ENCODE measurements at places on chromosomes 16 and 17.

DNA sequence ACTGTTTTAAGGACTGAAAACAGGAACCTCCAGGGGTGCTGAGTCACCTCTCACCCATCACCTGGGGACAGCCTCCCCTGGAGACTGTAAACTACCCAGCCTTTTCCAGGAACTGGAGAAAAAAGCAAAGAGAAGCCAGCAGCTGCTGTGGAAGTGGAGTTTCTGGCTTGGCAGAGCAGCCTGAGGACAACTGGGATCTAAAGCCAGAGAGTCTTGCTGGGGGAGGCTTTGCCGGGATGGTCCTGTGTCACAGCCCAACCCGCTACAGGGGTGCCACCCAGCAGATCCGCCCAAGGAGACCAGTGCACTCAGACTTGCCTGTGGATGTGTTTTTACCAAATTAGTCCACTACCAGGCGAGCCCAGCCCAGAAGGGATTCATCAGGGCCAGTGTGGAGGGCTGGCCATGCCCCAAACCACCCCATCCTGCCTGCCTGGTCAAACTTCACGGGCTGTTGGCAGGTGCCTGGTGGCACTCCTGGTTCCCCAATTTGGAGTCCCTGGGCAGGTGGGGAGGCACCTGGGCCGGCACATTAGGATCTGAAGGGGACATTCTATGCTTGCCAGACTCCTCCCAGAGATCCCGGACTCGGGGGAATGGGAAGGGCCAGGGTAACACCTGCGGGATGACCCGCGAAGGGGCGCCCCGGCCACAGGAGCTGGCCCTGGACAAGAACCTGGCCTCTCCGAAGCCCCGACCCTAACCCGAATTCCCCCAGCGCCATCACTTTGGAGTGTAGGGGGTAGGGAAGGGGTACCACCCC, 771 bp downstream of the MSRB1 start:
- DNase-seq = peak; percentile 36

DNA sequence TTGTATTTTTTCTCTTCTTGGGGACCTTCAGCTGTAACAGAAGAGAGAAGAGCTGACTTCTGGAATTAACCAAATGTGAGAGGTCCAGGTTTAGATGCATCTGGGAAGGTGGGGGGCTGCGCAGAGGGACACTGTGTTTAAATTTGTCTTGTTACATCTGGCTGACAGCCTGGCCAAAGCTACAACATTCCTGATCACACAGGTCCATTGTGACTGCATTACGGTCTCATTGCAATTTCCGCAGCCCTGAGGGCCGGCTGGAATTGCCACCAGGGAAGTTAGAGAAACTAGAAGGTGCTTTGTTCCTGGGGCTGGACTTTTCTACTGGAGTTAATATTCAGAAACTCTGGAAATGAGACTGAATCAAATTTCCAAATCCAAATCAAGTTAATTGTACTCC, 37.9 kb upstream of the LRRC75A start:
- DNase-seq = no peak

GRCh38 chr17:43832168-43832975, 574 bp downstream of the MPP3 start:
- peak; percentile 39 for DNase-seq

GRCh38 chr16:88681084-88681680, 5.1 kb downstream of the SNAI3 start:
- DNase-seq = peak; percentile 66

GRCh38 chr16:89581045-89581695, 5.6 kb downstream of the CPNE7 start:
- DNase-seq = no peak

Data from stimulated activated CD8-positive, alpha-beta memory T cell treated with anti-CD3 and anti-CD28 coated beads, Interleukin-4, amount 100 ng/mL, for 48 hours (primary cell).